DMS53 (cell line): ENCODE measurements at places on chromosomes 16 and 17.

- no peak for DNase-seq
Measured at GRCh38 chr16:70715055-70715858, 29.4 kb upstream of the MTSS2 start.

GRCh38 chr17:30323262-30323894, 10.5 kb downstream of the TMIGD1 start:
- DNase-seq, result peak; percentile 80

DNA sequence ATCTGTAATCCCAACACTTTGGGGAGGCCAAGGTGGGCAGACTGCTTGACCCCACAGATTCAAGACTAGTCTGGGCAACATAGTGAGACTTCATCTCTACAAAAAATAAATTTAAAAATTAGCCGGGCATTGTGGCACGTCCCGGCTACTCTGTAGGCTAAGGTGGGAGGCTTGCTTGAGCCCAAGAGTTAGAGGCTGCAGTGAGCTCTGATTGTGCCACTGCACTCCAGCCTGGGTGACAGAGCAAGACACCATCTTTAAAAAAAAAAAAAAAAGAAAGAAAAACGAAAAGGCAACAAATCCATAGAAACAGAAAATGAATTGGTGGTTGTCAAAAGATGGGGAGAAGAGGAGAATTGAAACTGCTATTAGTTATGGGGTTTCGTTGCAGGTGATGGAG, 27.7 kb downstream of the NCOR1 start:
- DNase-seq, result no peak

GRCh38 chr17:33520426-33521330, 227.6 kb upstream of the ASIC2 start:
- DNase-seq, result peak; percentile 9

GRCh38 chr17:29352146-29352545, 38.0 kb upstream of the TAOK1 start:
- DNase-seq, result no peak

DNA sequence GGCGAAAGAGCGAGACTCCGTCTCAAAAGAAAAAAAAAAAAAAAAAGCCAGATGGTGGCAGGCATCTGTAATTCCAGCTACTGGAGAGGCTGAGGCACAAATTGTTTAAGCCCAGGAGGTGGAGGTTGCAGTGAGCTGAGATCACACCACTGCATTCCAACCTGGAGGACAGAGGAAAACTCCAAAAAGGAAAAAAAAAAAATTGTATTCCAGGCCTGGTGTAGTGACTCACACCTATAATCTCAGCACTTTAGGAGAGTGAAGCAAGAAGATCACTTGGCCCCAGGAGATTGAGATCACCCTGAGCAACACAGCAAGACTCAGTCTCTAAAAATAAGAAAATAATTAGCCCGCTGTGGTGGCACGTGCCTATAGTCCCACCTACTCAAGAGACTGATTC, 20.1 kb downstream of the HBQ1 start:
- no peak for DNase-seq

GRCh38 chr16:25747160-25747758, 55.5 kb downstream of the HS3ST4 start:
- DNase-seq, result peak; percentile 1

- peak; percentile 30 for DNase-seq
Measured at GRCh38 chr16:69326172-69326873, 4.1 kb downstream of the PDF start.

DNA sequence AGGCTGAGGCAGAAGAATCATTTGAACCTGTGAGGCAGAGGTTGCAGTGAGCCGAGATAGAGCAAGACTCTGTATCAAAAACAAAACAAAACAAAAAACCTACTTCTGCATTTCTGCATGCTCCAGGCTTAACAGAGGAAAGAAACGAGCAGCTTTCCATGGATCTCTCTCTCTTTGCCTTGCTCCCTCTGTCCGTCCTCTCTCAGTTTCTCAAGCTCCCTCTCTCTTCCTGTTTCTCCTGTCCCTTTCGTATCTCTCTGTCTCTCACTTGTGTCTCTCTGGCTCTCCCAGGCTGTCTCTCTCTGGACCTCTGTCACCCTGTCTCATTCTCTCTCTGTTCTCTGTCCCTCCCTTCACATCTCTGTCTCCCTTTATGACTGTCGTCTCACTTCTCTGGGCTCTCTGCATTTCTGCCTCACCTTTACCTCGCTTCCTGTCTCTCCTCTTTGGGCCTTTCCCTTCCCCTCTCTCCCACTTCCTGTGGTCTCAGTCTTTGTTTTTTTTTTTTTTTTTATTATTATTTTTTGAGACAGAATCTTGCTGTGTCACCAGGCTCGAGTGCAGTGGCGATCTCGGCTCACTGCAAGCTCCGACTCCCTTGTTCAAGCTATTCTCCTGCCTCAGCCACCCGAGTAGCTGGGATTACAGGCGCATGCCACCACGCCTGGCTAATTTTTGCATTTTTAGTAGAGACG, 4.1 kb upstream of the PITPNA start:
- no peak for DNase-seq

DNA sequence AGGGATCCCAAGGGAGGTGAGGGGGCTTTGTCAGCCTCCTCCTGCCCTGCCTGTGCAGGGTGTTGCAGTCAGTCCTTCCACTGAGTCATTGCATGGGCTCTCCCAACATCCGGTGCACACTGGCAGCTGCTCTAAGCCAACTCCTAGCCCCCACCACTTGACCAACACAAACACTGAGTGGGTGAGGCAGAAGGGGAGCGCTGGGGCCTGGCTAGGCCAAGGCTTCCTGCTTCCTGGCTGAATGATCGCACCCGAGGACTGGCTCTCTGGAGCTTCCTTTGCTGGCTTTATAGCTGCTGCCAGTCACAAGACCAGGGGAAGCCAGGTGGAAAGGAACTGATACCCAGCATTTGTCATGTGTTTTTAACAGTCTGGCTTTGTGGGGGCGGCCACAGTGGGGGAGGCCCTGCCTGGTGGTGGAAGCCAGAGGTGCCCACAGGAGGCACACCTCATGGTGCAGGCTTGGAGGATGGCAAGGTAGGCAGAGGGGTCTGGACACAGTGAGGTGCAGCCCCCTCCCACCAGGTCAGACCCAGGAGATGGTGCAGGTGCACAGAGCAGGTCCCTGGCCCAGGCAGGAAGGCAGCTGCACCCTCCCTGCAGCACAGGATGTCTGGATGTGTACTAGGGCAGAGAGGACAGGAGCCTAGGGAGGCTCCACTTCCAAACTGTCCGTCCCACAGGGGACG, 6.8 kb downstream of the MPG start:
- DNase-seq, result peak; percentile 97

- no peak for DNase-seq
Measured at GRCh38 chr16:52613508-52613907, 66.6 kb upstream of the TOX3 start.

GRCh38 chr17:48834973-48835372, 4.1 kb downstream of the CALCOCO2 start:
- no peak for DNase-seq

DNA sequence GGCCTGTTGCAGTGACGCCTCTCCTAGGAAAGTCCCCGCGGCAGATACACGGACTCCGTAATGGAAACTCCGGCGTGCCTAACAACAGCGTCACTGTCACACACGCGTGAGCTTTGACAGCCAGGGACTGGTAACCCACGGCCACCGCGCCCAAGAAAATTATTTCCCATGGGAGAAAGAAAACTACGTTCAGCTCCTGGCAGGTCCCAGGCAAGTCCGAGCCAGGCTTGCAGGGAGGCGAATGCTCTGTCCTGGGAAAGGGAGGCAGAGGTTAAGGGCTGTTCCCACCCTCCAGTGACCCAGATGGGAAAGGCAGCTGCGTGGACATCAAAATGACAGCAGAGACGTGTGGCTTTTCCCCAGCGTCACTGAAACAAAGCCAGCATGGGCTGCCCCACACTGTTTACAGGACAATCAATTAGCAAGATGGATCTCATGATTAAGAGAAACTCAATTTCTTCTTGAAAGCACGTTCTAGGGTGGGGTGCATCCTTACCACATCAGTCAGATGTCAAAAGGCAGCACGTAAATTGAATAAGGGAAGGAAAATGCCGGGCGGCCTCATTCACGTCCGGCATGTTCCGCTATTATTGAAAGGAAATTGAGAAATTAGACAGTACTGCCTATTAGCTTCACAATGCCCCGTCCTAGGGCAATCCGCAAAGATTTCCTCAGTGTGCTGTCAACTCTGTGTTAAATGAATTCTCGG, 82.5 kb downstream of the NXN start:
- no peak for DNase-seq

DNA sequence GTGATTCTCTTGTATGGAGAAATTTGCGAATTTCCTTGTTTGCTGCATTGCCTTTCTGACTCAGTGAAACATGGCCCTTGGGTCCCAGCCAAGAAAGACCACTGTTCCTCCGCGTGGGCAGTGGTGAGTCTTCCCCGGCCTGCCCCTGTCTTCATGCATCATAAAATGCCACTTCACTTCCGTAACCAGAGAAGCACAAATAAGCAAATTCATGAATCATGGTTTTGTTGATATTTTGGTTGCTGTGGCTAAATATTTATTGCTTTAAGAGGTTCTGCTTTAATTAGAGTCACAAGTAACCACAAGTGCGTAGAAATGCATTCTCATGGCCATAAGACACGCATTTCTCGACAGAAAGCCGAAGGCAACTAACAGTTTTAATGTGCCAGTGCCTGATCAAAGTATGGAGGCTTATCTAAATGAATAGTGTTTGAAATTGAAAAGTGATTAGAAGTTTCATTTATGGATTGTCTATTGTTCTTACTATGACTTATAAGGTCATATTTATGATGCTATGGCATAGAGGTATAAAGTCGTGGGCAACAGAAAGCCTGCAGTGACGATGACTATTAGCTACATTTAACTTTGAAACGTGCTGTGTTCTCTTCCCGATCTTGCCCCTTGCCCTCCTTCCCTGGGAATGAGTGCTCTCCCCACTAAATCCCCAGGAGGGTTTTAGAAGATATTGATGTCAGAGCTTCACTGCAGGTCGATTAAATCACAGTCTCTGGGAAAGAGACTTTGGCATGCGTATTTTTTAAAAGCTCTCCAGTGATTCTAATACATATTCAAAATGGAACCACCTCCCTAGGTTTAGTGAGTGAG, 76.0 kb downstream of the WIPI1 start:
- peak; percentile 80 for DNase-seq
